ENCODE measurements at places on chromosomes 7 and 10.

GRCh38 chr7:89687211-89687610, 467.1 kb upstream of the STEAP1 start:
- DNase-seq: no peak

DNA sequence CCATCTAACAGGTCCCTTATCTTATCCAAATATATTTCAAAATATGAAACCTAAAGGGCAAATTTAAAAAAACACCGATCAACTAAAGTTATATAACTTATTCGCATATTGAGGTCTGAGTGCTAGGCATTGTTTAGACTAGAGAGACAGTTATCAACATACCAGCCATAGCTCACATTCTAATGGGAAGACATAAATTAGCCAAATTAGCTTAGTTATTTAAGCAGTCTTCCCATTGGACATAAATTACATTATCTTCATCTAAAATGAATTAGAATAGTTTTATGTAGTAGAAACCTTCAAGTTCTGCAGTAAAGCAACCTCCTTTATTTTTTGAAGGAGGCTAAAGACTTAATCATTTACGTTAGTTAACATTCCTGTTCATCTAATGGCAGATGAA, 17.4 kb downstream of the KIF5B start:
- no peak for DNase-seq

DNA sequence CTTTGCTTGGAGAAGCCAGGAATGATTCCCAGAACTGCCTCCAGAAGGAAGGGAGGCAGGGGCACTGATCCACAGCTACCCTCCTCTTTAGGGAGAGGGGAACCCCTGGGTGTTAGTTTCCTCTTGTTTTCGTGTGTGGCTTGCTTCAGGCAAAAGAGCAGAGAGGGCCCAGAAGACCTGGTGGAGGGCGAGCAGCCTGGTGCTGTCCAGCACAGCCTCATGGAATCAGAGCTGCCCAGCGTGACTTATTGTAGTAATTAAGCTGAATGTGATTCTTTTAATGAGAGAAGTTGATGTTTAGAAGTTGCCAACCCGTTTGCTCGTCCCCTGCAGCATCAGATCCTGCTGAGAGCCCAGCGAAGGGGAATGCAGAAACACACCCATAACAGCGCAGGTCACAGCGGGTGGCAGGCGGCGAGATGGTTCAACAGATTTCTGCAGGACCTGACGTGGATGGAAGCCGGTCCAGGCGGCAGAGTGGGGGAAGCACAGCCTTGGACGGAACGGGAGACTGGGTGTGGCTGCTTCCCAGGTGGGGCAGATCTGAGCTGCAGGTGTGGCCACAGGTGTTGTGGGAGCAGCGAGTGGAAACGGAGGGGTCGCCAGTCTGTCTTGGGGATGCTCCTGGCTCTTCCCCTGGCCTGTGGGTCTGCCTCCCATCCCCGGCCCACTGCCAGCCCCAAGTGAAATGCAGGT, 53.7 kb upstream of the SHH start:
- DNase-seq: no peak

DNA sequence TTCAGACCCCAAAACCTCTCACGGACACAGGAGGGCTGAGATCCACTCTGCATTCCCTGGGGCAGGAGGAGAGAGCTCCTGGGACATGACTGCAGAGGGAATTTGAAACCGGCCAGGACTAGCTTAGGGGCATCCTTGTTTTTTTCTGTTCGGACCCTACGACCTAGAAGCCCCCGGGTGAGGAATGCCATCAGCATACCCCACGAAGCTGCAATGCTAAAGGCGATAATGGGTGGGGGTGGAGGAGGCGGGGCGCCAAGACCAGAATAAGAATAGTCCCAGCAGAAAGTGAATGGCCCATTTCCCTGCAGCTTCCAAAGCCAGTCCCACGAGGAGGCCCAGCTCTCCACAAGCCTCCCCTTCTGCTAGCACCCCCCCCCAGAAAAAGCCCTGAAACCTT, 4.0 kb downstream of the PDGFA start:
- no peak for DNase-seq

DNA sequence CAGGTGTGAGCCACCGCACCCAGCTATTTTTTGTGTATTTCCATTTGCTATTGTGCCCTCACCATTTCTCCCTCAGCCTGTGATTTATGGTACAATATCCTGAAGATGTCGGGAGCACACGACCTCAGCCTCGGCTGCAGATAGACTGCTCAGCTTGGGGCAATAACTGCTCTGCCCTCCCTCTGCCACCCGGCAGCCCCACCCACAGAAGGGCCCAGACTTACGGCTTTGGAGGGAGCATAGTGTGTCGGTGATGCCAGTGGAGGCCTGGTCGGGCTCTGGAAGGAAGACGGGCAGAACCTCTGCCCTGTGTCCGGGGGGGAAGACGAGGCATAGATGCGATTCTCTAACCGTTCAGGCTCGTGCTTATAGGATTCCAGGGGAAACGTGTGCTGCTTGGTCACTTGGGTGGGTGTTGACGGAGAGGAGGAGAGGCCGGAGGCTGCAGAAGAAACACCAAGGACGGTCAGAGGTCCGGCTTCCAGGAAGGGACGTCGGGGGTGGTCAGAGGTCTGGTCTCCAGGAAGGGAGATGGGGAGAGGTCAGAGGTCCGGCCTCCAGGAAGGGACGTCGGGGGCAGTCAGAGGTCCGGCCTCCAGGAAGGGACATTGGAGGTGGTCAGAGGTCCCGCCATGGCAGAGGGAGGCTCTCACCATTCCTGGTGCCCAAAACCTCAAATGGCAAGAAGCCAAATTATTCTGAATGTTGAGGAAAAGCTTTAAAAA, 155.7 kb upstream of the RHEB start:
- DNase-seq: no peak

- no peak for DNase-seq
These were observed 417.0 kb downstream of the TYW1 start for GRCh38 chr7:67413670-67414069.

- no peak for DNase-seq
These were observed 1.8 kb downstream of the GDI2 start for GRCh38 chr10:5811387-5811821.

- no peak for DNase-seq
These were observed 153.1 kb downstream of the CDK14 start for GRCh38 chr7:90749262-90749661.

DNA sequence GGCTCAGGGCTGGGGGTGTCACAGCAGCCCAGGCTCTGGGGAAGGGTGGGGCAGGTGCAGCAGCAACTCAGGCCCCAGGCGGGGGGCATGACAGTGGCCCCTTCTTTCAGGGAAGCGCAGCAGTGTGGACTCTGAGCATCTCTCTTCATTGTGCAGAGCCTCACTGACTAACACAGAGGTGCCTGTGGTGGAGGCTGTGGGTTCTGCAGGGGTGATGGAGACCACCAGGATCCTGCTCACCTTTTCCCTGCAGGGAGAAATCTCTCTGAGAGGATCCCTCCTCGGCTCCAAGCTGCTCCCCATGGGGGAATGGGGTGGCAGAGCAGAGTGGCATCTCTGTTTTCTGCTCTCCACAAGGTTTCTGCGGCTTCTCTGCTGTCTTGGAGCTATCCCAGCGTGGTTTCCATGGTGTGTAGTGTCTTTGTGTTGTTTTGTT, 37.8 kb upstream of the SHH start:
- no peak for DNase-seq

DNA sequence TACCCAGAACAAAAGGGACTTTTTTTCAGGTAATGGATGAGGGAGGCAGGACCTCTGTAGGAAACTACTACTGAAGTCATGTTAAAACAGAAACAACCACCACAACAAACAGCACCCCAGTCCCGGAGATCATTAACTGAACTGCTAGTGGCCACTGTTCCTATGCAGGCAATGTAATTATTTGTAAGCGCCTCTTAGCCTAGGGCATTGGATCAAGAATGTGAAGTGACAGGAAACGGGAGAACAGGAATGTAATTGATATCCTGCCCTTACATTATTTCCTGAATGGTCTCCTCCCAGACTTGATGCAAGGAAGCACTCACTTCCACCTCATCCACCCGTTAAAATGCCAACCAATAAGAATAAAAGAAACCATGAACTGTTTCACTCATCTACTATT, 16.7 kb upstream of the GAD2 start:
- DNase-seq: no peak

GRCh38 chr10:3772361-3773171, 12.4 kb downstream of the KLF6 start:
- DNase-seq: no peak

DNA sequence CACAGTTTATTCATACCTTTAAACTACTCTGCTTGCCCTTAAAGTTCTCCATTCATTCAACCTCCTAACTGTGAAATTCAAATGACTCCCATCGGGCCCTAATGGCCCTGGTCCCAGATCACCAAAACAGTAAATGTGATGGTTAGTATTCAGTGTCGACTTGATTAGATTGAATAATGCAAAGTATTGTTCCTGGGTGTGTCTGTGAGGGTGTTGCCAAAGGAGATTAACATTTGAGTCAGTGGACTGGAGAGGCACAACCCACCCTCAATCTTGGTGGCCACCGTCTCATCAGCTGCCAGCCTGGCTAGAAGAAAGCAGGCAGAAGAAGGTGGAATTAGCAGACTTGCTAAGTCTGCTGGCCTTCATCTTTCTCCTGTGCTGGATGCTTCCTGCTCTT, 80.1 kb upstream of the PLXNA4 start:
- no peak for DNase-seq

DNA sequence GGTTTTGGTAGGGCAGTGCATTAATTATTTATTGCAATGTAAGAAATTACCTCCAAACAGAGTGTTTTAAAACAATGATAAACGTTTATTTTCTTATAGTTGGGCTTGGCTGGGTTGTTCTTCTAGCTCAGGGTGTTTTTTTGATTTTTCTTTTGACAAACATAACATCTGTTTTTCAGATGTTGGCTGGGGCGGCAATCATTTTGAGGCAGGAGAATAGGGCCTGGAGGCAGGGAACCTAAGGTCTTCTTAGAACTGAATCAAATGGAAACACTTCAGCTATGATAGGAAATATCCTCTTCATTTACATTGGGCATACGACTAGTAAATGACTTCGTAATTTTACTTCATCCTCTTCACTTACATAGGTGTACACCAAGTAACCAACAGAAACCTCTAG, 47.4 kb upstream of the NAMPT start:
- DNase-seq: no peak

DNA sequence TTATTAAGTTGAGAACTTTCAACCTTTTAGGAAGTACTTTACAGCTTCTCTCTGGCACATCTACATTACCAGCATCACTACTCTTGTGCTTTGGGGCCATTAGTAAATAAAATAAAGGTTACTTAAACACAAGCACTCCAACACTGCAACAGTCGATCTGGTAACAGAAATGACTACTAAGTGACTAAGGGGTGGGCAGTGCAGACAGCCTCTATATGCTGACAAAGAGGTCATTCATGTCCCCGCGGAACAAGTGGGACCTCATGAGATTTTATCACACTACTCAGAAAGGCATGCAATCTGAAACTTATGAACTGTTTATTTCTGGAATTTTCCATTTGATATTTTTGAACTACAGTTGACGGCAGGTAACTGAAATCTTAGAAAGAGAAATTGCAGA, 111.3 kb upstream of the DNAJB12 start:
- no peak for DNase-seq

Data from stimulated activated CD4-positive, alpha-beta T cell treated with anti-CD3 and anti-CD28 coated beads, Interleukin-12 subunit alpha, Interleukin-12 subunit beta, amount 100 ng/mL, for 24 hours (primary cell).